ENCODE measurements at places on chromosomes 6 and 20.

DNA sequence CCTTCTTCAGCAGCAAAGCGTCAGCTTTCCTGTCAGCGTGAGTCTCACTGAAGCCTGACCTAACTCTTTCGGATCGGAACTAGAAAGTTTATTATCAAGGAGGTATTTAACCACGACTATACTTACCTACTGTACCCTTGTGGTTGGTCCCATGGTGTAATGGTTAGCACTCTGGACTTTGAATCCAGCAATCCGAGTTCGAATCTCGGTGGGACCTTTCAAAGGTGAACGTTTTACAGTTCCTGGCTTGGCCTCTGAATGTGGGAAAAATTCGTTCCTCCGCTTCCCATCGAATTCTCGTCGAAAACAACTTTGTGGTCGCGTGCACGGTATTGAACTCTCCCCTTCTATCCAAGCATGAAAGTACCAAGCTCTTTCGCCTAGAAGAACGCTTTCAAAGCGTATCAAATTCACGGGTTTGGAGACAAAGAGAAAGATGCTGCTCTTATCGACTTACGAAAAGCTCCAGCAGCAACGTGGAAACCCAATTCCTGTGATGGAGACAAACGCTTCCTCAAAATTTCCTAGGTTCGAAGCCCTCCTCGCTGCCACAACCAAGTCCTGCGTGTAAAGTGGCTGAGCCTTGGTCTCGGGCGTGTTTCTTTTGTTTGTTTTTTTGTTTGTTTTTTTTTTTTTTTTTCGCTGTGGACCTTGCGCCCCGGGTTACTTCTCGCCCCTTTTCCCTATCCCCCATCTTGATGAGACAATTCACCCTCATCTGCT is 63.7 kb downstream of the GPX5 start:
- peak; percentile 80 for DNase-seq

GRCh38 chr6:89611666-89612065 is 26.9 kb downstream of the LYRM2 start:
- DNase-seq, result no peak

DNA sequence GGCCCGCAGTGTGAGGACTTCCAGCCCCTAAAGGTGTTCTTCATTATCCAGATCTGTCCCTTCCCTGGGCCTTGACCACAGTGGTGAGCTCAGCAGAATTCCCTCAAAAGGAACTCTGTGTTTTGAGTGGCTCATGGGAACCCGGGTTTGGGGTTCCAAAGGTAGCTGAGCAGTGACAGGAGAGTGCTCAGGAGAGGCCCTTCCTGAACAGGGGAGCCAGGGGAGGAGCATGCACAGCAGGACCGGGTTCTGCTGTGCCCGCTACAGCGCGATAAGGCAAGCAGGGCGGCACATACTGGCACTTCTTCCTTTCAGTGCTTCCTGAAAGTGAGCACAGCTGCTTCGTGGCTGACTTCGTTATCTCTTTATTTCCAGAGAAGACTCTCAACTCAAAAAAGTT is 88.3 kb downstream of the SSR1 start:
- no peak for DNase-seq

- DNase-seq, result no peak
Measured at GRCh38 chr20:15122613-15123012, 785.2 kb upstream of the FLRT3 start.
